ENCODE measurements at places on chromosomes 4 and X. TPM values are rescaled to one million over a fixed set of nuclear protein-coding genes. Genes with fewer than 3 reads are reported as not detected.

DNA sequence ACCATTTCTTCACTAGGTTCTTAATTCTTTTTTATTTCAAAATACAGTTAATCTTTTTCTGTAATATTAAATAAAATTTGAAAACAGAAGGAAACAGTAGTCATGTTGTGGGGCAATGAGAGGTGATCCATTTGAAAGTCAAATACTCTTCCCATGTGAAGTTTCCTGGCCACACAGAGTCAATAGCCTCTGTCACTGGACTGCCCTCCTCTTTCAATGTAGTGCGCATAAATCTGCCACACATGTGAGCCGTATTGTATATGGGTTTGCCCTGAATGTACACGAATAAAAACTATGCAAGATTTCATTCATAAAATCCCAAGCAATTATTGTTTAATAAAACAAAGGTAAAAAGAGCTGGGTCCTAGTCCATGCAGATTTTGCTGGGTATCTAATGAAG, 59.1 kb downstream of the NKX6-1 start:
- DNase-seq, result no peak

- DNase-seq, result no peak
Measured at GRCh38 chr4:121632636-121633035, 64.1 kb downstream of the ANXA5 start.

Gene RAB33A
- total RNA-seq, result 3.0 TPM

Gene FHIP1A
- total RNA-seq, result 0.99 TPM

Gene CENPVL3
- not detected for total RNA-seq

Measured in fibroblast of the aortic adventitia (primary cell).